ENCODE measurements at places on chromosomes 7 and 10.

DNA sequence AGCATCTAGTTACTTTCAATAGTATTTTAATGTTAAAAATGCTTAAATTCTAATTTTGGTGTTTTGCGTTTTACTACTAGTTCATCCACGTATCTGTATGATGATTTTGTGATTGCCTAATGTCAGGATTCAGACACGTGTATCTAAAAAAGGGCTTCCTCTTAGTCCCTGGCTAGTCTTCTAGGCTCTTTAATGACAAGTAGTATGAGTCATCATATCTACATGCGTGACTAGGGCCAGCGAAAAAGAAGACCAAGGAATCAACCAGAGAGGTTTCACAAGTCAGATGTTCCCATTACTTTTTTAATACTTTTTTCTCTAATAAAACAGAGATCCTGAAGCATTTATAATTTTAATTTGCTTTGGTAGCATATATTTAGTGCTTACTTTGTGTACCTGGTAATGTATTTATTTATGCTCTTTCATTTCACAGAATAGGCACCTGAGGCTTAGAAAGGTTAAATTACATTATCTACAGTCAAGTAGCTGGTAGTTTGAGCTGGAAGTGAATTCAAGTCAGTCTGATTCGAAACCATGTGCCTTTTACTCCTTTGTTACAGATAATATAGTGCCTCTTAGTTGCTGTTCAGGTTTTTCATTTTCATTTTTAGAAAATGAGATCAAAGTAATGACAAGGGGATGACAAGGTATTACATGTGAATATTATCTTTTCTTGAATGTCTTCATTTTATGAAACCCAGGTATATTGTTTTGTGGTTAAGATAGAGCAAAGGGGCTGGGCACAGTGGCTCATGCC lies 140.3 kb downstream of the FOXP2 start:
- DNase-seq = peak; percentile 45

GRCh38 chr10:13830385-13830784 lies 243.6 kb downstream of the PRPF18 start:
- DNase-seq = no peak

GRCh38 chr10:98060079-98060478 lies 29.7 kb upstream of the CRTAC1 start:
- no peak for DNase-seq

- no peak for DNase-seq
Measured at GRCh38 chr10:9198611-9199010, 1144.1 kb downstream of the GATA3 start.

DNA sequence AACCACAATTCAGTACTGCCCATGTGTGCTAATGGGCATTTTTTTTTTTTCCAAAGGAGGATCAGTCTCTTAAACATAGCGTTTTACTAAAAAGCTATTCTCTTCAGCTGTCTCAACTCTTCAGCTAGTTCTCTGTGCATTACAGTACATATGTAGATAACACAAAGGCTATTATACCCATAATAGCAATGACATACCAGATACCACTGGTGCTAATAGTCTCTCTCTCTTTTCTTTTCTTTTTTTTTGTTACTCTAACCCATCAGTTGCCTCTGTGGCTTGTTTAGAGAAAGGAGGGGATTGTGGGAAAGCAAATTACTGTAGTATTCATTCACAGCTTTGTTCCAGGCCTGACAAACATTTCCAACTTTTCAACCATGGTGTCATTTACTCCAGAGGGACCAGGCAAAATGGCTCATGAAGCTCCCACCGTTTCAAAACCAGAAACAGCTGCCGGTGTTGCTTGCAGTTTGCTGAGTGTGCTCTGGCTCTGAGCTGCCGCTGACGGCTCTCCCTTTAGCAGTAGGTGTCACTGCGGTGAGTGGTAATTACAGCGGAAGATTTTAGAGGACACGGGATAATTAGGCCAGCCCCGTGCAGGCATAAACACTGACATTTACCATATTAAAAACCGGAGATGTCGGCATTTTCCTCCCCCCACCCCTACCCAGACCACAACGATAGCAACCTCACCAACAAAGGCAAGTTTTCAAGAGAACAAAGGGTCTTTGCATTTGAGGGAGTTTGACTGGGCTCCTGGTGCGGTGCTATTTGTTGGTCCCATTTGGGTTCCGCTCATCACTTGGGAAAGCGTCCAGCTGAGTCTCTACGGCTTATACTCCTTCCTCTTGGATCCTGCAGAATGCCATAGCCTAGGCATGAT lies 1005.5 kb downstream of the KCNMA1 start:
- no peak for DNase-seq

DNA sequence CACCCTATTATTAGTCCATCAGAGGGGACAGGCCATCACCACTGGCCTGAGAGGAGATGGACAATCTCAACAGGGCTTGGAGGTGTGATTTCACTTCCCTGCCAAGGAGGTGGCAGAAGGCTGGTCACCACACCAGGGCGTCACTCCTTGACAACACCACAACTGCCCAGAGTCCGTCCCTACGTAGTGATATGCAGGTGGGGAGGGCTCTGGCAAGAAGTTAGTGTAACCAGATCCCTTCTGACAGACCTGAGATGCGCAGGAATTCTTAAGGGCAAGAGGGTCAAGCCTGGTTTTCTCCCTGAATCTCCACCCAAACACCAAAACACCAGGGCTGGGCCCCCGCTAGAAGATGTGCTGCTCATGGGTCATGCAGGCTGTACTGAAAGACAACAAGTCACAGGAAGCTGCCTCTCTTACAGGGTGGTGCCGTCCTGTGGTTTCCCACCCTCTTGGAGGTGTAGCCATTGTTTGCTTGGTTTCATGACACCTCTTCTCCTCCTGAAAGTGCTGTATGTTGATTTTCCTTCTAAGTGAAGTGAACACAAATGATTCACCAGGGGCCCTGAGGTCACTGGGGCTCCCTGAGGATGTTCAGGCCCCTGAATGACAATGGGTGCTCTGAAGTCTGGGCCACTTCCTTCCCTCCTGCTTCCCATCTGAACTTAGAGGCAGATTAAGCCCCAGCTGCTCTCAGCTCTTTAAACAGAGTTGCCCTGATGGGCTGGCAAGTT lies 27.1 kb downstream of the ATXN7L1 start:
- no peak for DNase-seq

DNA sequence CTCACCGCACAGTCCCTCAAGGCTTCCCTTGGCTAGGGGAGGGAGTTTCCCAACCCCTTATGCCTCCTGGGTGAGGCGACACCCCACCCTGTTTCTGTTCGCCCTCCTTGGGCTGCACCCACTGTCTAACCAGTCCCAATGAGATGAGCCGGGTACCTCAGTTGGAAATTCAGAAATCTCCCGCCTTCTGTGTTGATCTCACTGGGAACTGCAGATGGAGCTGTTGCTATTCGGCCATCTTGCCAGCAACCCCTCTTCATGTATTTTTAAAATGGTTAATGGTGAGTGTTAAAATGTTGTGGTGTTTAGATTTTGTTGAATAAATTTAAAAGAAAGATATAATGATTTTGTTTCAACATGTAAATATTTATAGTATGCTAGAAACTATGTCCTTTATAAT lies 22.0 kb downstream of the UMAD1 start:
- DNase-seq = no peak

- no peak for DNase-seq
Measured at GRCh38 chr10:68938117-68938516, 17.9 kb upstream of the DDX21 start.

DNA sequence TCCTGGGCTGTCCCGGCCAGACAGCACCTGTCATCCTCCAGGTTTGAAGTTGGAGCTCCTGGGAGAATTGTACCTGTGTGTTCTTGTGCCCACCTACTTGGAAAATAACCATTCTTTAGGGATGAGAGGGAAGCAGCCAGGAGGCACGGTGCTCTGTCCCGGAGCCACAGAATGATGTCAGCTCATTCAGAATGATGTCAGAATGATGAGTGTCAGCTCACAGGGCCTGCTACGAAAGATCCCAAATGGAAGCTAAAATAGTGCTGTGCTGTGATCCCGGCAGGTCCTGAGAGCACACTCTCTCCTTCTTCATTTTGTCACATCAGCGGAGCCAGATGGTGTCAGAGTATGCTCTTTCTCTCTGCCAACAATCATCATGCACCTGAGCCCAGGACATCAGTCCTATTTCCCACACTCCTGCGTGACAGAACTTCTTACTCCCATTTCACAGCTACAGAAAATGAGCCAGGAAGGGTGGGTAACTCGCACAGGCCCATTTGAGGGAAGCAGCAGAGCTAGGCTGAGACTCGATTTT lies 8.3 kb downstream of the ABCA13 start:
- DNase-seq = no peak

DNA sequence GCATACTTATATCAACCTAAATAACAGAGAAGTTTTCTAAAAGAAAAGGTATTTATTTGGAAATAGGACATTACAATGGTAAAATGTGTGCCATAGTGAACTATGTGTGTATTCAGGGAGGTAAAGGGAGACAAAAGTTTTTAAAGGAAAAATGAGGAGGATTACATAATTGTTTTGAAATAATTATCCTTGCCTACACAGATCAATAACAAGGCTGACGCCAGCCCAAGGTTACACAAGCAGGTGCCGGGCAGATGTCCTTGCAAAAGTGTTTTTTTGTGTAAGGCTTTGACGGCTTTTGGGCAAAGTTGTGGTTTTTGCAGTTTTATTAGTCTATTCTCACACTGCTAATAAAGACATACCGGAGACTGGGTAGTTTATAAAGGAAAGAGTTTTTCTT lies 22.7 kb upstream of the SLC35B4 start:
- no peak for DNase-seq

GRCh38 chr7:102258749-102259107 lies 27.9 kb upstream of the SH2B2 start:
- no peak for DNase-seq

DNA sequence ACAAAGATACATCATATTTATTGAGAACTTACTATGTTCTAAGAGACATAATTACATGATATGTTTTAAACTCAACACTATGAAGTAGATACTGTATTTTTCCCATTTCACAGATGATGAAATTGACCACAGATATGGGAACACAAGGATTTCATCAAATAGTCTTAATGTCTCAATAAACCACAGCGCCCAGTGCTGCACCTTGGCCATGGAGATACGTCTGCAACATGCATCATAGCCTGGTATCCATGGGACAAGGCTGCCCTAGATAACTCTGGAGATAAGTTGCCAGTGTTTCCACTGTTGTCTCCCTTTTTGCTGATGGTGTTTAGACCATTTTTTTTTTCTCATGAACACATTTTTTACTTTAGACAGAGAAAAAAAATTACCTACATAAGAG lies 97.5 kb downstream of the GNAT3 start:
- no peak for DNase-seq

DNA sequence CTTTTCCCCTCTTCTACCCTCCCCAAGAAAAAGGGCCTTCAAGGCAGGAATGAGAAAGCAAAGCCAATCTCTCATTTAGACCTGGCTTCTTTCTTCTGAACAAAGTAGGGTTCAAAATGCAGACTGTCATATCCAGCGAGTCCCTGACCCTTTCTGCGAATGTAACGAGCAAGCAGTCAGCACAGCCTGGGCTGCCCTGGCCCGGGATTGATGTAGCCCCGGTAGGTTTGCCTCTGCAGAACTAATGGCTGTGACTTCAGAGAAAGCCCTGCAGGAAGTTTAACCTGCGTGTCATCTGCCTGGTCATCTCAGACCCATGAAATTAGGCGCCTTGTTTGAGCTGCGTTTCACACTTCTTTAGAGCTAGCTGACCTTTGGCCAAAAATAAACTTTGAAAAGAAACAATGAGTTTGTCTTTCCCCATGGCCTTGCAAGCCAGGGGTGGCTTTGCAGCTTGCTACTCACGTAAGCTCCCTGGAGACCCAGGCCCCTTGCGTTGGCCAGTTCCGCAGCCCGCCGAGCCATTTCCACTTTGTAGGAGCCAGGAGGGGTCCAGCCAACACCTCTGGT lies 36.4 kb downstream of the HABP2 start:
- DNase-seq = no peak

- no peak for DNase-seq
Measured at GRCh38 chr10:55628260-55628701, 732.8 kb downstream of the ZWINT start.

GRCh38 chr10:28652703-28653102 lies 24.6 kb upstream of the BAMBI start:
- no peak for DNase-seq

DNA sequence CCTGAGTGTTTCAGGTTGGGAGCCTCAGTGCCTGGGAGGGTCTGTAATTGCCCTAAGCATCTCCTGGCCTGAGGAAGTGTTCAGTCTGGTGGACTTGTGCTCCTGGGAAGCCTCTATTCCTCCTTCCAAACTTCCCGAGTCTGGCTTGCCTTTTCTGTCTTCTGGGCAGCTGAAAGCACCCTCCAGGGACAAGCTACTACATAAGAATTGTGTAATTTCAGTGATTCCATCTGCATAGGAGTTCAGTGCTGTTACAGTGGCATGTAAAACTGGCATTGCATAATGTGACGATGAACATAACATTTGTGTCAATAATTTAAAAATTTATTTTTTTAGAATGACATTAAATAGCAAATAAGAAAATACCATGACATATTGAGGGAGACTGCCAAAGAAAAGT lies 109.3 kb downstream of the AOAH start:
- no peak for DNase-seq

- DNase-seq = no peak
Measured at GRCh38 chr10:101716891-101717659, 22.1 kb upstream of the FBXW4 start.

DNA sequence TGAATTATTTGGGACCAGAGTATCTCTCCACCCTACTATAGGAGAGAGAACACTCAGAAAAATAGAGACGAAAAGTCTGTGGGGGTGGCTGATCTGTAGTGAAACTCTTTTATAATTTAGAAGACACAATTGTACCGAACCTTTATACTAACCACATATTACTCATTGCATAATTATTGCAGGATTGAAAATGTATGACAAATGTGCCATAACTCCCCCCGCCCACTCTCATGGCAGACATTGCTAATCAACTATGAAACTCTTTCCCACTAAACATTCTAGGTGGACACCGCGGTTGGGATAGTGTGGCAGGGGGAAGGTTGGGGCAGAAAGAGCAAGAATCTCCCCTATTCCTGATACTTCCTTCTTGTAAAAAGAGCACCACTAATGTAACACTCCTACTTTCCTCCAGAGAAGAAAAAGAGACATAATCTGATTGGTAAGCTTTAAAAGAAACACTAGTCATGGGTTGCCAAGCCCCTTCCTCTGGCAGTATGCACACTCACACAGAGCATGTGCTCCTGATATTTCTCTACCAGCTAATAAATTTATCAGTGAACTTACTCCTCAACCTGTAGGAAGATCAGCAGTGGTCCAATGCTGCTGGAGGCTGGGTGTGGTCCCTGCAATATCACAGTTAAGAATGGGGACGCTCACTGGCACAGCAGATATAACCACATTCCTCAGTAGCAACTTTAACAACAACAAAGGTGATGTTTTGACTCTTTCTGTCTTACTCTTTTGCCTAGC lies 18.7 kb upstream of the ARID5B start:
- no peak for DNase-seq

- DNase-seq = peak; percentile 6
Measured at GRCh38 chr10:92181575-92181974, 109.3 kb downstream of the CPEB3 start.
